ENCODE measurements at places on chromosomes 5 and 9.

DNA sequence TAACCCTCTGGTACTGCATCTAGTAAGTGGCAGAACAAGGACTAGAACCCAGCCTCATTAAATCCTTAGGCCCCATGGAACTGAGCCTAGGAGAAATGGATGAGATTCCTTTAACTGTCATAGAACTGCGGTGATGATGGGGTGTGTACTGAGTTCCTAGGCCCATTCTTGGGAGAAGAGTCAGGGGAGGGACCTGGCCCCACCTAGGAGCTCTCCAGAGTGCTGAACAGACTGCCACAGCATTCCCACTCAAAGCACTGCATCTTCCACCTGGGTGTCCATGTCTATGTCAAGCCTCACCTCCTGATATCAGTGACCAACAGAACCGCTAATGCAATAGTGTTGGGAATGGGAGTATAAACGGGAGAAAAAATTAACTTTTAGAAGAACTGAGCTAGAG is 36.6 kb downstream of the TTLL11 start:
- DNase-seq: no peak

DNA sequence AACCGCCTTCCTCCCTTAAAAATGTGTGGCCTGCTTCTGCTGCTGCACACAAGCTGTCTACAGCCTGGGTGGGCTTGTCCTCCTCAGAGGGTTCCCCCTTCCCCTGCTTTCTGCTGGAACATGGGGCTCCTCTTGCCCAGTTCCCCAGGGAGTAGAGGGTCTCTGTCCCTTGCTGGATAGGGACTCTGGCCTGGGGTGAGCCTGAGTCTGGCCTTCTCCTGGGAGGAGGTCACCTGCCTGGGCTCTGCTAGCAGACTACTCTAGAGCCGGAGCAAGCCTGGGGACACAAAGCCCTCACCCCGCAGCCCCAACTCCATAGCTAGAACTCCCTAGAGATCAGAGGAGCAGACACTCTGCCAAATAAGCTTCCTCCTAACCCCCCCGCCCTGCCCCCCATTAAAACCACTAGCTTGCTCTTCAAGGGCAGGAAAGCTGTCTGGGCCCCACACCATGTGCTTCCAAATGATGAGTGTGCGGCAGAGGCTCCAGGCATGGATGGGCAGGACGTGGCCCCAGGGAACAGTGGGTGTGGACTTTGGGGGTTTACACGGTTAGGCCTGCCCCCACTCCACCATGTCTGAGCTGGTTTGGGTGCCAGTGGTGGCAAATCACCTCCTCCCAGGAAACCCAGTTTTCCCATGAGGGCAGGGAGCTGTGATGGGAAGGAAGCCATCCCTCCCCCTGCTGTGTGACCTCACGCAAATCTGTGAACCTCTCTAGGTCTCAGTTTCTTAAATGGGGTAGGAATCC is 10.0 kb downstream of the TCF7 start:
- DNase-seq: peak; percentile 55

GRCh38 chr9:92607088-92607487 is 62.8 kb downstream of the IPPK start:
- no peak for DNase-seq

GRCh38 chr9:116207371-116208111 is 54.0 kb downstream of the PAPPA start:
- no peak for DNase-seq

- DNase-seq: no peak
These were observed 26.7 kb upstream of the XPA start for GRCh38 chr9:97723819-97724218.

- no peak for DNase-seq
These were observed 49.3 kb downstream of the SREK1 start for GRCh38 chr5:66193419-66193818.

DNA sequence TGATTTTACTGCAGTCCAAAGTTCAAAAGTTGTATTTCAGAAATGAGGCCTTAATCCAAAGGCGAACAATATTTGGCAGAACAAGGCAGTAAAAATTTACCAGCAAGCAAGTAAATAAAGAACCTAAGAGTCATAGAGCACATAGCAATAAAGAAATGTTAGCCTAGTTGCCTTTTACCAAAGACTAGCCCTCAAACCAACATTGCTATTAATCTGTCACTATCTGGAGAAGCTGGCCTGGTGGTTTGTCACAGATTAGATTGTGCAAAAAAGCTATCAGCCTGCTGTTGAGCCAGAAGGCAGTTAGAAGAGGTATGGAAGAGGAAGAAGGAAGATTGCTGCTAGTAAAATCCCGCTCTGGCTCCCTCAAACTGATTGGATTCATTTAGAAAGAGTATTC is 304.7 kb upstream of the KLF4 start:
- DNase-seq: no peak

GRCh38 chr9:93361995-93362394 is 89.5 kb upstream of the FAM120A start:
- DNase-seq: no peak

DNA sequence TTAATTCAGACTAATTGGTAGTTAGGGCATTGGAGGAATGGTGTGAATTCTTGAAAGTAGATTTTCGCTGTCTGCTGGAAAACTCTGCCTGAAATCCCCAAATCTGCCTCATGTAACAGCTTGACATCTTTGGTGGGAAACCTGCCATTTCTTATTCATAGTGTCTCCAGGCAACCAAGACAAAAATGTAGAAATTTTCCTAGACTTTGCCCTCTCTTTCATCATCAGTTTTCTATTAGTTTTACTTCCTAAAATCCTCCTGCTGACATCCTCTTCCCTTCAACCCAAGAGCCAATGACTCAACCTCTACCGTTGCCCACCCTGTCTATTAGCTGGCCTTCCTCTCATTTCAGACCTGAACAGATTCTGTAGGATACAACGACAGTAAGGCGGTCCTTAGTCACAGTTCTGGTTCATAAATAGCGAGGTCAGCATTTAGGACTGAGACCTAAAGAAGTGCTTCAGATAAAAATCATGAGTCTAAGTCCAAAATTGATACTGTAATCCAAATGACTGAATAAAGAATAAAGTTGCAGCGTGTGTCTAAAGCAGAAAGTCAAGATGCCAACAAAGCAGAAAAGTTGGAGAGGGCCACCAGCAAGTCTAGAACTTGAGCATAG is 133.9 kb downstream of the MUSK start:
- no peak for DNase-seq

DNA sequence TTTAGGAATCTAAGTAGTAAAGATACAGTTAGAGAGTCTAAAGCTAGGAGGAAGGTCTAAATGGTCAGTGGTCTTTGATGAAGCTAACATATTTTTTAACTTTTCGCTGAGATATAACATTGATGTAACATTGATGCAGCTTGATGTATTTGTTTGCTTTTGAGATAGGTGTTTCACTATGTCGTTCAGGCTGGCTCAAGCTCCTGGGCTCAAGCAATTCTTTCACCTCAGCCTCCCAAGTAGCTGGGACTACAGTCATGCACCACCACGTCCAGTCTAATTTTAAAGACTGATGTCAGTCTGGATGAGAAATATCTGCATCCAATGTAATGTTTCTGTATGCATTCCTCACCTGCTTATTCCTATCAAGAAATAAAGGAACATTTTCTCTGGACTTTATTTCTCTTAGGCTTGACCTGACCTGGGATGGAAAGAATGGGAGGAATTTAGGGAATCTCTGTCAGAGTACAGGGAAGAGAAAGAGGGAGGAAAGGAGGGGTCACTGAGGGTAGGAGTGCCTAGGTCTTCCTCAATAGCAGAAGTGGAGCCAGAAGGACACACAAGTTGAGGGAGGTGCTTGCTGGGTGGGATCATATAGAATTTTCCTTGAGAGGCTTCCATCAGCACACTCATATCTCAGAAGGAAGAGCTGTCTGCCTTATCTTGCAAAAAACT is 101.5 kb upstream of the GPBP1 start:
- no peak for DNase-seq

DNA sequence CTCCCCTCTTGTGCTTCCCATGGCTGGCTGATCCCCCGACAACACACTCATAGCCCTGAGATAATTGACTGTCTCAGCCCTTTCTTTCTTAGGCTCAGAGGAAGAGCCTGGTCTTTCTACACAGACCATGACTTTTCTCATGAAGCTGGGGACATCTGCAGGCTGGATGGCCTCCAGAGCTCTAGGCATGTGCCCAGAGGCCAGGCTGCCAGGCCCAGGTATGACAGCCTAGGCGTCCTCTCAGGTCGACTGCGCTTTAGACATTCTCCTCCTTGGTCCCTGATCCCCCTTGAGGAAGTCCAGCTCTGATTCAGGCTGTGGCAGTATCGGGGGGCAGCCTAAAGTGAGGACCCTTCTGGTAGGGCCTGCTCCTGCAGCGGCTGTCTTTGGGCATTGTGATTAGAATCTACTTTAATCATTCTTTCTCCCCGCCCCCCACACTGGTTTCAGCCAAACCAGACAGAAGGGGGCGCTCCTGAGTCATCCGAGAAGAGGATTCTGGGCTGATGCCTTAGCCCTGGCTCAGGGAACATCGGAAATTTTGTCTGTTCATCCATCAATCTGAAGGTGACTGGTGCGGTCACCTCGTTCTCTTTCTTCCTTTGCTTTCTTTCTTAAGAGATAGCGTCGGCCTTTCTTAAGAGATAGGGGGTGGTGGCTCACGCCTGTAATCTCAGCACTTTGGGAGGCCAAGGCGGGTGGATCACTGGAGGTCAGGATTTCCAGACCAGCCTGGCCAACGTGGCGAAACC is 66.5 kb upstream of the HSPA9 start:
- peak; percentile 60 for DNase-seq

- no peak for DNase-seq
These were observed 100.0 kb downstream of the BASP1 start for GRCh38 chr5:17317473-17317872.

GRCh38 chr9:126511411-126511810 is 102.3 kb upstream of the LMX1B start:
- DNase-seq: no peak

- no peak for DNase-seq
These were observed 324.6 kb downstream of the MLLT3 start for GRCh38 chr9:20297646-20298084.

- no peak for DNase-seq
These were observed 2.8 kb downstream of the PLK2 start for GRCh38 chr5:58457050-58457449.

DNA sequence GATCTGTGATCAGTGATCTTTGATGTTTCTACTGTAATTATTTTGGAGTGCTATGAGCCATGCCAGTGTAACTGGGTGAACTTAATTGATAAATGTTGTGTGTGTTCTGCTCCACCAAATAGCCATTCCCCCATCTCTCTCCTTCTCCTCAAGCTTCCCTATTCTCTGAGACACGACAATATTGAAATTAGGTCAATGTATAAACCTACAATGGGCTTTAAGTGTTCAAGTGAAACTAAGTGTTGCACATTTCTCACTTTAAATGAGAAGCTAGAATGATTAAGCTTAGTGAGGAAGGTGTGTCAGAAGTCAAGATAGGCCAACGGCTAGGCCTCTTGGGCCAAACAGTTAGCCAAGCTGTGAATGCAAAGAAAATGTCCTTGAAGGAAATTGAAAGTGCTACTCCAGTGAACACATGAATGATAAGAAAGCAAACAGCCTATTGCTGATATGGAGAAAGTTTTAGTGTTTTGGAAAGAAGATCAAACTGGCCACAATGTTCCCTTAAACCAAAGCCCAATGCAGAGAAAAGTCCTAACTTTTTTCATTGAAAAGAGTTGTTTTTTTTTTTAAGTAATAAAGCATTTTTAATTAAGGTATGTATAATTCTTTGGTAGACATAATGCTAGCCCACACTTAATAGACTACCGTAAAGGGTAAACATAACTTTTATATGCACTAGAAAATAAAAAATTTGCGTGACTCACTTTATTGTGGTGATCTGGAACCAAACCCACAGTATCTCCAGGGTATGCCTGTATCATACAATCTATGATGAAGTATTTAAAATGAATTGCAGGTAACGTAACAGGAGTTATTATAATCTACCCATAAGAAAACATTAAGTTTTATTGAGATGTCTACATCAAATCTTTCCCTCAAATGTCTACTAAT is 42.5 kb upstream of the ALDH1A1 start:
- no peak for DNase-seq

DNA sequence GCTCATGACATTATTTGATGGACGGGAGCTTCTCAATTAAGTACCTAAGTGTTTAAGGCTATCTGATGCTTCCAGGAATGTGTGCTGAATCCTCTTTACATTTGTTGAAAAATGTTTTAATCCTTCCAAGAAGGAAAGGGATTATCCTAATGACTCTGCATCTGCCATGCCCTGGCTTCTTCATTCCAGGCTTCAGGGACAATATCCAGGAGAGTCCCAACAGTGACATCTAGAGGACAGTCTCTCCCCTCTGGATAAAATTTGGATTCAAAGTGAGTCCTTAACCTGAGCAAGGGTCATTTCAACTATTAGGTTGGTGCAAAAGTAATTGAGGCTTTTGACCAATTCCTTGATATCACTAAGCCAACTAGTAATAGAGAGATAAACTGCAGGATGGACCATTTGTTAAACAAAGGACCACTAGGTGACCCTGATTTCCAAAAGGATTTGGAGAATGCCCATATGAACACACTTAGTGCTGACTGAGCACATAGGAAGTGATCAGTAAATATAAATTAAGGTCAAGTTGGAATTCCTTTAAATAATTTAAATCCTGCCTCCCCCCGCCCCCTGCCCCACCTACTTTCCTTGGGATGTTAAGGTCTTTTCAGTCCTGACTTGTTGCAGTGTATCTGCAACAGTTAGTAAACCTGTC is 19.1 kb downstream of the TNFSF8 start:
- no peak for DNase-seq

- DNase-seq: no peak
These were observed 121.6 kb upstream of the TARS1 start for GRCh38 chr5:33319151-33319550.

- no peak for DNase-seq
These were observed 58.9 kb downstream of the NDFIP1 start for GRCh38 chr5:142167458-142167857.

GRCh38 chr5:172760959-172761358 is 10.0 kb downstream of the DUSP1 start:
- no peak for DNase-seq

DNA sequence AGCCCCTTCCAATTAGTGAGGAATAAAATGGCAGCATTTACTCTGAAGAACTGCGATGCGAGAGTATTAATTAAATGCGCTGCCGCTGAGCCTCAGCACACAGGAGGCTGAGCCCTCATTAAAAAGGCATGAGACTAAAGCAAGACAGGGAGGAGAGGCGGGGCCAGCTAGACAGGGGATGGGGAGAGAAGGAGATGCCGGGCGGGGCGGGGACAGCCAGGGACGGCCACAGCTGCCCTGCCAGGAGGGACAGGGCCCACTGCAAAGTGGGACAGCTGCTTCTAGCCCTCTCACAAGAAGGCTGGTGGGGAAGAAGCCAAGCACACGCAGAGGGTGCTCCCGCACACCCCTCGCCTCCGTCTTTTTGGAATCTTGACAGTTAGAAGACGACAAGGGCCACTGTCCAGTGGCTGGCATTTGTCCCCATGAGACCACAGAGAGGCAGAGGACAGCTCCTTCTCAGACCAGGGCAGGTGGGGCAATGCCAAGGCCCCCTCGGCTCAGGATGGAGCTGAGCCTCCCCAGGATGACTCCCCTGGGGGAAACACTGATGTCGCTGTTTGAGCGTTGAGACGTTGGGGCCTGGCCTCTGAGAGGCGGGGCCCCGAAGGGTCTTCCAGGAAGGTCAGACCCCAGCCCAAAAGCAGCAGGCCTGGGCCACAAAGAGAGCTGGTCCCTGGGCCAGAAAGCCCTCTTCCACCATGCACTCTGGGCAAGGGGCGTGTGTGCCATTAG is 26.9 kb downstream of the ADAMTS2 start:
- DNase-seq: peak; percentile 1
